ENCODE measurements at places on chromosomes 7 and 10.
A peak's percentile ranks its signal among the peaks of the same experiment; 100 is the strongest.

DNA sequence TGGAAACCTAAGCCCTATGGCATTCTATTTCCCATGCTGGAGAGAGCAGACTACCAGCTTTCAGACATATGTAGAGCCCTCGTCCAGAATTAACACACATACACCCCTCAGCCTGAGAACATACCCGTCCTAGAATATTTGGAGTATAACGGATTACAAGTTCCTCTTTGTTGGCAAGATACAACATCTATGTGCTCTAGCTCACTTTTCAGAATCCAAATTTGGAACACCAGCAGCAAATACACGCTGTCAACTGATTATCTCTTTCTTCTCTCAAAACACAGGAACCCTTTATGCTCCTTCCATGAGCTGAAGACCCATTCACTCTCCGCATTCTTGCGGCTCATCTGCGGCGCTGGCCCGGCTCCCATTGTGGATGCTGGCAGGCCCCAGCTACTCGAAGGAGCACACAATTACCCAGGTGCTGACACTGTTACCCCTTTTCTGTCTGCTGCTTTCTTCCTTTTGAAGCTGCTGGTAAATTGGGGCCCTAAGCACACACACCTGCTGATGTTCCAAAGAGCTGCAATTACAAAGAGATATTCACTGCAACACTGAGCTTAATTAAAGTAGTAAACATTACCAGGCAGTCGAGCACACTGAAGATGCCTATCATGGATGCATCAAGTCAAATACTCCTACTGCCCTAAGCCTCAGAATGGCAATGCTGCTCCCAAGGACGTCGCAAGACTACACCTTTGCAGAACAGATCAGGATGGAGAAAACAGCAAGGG, 70.0 kb downstream of the VOPP1 start:
- peak; percentile 93 for DNase-seq

- DNase-seq, result no peak
Measured at GRCh38 chr10:71372882-71373495, 23.7 kb upstream of the CDH23 start.

DNA sequence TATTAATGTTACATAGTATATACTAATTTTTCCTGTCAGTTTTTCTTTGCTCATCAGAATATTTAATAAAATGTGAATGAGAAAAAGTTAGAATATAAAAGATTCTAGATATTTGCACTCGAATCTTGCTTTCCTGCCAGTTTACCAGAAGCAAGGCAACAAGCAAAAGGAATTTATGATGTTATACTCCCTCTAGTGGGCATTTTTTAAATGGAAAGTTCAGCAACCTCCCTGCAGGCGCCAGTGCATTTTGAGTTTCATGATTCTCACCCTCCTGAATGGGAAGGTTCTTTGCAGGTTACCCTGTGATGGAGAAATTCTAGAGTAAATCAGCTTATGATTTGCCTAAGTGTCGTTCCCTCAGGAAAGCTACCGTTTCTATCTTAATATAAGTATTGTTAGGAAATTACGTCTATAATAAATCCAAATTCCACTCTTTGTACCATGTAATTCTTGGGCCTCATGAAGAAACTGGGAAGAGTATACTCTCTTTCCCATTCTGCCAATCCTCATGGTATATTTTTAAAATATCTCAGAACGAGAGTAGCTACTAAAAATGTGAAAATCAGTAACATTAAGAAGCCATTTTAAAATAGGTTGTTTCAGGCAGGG, 350.0 kb downstream of the CRPPA start:
- peak; percentile 74 for DNase-seq

DNA sequence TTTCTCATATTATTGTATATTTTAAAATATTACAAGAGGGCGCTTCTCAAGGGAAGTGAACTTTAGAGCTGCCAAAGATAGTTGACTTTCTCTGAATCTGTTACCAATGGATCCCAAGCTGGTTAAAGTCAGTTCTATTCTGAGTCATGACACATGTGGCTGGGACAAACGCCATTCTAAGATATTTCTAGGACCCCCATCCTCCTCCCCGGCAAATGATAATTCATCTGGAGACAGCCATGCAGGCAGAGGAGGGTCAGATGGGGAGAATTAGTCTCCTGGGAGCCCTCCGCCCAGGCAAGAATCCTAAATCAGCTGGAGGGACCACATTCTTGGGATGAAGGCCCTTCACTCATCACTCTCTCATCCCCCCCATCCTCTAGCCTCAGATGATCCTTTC, 187.7 kb downstream of the GFRA1 start:
- no peak for DNase-seq

GRCh38 chr7:45718464-45719330, 144.5 kb downstream of the ADCY1 start:
- DNase-seq, result no peak
